Heart left ventricle (tissue), 16 donors: ENCODE measurements at places on chromosomes 3 and 15.

GRCh38 chr3:168964736-168965135 lies 698.8 kb downstream of the MECOM start:
- no peak for DNase-seq

GRCh38 chr15:89140595-89140994 lies 52.3 kb downstream of the ABHD2 start:
- no peak for DNase-seq

DNA sequence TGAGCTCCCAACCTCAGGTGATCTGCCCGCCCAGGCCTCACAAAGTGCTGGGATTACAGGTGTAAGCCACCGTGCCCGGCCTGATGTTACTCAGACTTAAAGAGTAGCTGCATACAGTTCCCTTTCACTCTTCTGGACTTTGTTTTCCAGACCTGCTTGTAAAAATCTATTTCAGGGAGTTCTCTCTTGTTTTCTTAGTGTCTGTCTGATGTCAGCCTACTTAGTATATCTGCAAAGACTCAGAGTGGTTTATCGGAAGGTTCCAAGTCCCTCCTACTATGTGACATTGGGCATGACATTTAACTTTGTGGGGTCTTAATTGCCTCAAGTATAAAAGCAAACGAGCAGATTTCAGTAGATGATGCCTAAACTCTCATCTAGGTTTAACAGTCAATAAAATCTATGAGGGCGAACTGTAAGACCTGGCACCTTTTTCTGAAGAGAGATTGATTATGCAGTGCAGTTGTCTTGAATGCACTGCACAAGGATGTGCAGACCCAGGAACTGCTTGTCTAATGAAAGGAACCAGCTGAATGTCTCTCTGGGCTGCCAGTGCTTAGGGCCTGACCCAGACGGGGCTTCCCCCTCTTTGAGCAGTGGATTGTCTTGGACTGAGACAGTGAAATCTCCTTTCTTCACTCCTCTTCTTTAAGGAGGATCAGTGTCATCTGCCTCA lies 301.4 kb downstream of the PTPRG start:
- no peak for DNase-seq

DNA sequence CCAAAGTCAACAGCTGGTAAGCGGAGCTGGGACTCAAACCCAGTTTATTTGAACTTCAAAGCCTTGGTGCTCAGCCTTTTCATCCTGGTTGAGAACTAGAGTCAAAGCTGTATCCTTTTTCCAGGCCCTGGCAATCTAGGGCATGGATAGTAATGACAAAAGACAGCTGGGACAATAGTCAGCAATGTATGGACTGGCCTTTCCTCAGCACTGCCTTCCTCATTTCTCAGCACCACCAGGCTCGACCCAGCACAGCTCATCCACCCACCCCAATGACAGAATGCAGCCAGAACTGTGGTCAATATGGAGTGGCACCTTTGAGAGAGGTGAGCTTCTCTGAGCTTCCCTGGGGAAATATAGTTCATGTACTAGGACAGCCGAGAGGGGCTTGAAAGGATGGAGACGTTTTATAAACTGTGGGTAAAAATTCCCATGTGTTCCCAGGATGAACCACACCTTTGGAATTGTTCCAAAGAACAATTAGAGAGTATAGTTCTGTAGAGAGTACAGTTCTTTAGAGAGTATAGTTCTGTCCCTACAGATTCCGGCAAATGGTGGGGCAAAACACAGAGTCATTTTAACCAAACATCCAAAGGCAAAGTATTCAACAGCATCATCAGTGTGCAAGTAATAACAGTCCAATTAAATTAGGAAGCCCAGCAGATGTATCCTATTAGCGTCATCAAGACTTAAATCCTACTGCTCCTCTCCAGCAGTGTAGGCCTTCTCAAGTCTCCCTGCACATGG lies 30.2 kb upstream of the IREB2 start:
- DNase-seq: no peak
